HTR-8/SVneo (cell line): ENCODE measurements at places on chromosomes 1 and 21.

DNA sequence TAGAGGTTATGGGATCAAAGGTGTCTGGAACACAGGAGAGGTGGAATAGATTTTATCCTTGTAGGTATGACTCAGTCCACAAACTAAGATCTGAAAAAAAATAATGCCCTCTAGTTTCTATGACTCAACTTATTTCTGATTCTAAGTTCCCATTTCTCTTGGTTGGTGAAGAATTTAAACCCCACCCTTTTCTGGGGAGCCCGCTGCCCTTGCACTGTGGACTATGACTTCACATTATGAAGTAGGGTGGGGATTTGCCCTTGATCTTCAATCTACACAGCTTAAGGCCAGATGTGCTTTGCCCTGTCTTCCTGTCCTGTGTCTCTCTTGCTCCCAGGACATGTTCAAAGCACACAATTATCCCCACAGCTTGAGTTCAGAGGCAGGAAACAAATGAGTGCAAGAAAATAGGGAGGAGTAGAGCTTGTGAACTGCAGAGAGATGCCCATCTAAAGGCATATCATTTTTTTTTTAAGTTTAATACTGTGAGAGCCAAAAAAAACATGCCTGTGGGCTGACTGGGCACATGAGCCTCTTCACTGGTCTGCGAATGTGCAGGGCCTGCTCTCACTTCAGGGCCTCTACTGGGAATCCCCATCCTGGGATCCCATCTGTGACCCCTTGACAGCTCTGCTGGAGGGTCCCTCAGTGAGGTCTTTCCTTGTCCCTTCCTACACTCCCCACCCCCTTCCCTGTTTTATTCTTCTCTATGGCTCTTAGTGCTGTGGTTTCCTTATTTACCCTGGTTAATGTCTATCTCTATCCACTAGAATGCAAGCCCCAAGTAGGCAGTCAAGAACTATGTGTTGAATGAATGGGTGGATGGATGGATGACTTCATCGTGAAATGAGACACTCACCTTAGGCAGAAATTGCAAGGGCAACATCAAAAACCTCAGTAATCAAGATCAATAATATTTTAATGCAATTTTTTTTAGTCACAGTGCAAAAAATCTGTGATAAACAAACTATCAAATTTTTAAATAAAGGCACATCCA, 61.5 kb downstream of the CD58 start:
- DNase-seq: no peak

DNA sequence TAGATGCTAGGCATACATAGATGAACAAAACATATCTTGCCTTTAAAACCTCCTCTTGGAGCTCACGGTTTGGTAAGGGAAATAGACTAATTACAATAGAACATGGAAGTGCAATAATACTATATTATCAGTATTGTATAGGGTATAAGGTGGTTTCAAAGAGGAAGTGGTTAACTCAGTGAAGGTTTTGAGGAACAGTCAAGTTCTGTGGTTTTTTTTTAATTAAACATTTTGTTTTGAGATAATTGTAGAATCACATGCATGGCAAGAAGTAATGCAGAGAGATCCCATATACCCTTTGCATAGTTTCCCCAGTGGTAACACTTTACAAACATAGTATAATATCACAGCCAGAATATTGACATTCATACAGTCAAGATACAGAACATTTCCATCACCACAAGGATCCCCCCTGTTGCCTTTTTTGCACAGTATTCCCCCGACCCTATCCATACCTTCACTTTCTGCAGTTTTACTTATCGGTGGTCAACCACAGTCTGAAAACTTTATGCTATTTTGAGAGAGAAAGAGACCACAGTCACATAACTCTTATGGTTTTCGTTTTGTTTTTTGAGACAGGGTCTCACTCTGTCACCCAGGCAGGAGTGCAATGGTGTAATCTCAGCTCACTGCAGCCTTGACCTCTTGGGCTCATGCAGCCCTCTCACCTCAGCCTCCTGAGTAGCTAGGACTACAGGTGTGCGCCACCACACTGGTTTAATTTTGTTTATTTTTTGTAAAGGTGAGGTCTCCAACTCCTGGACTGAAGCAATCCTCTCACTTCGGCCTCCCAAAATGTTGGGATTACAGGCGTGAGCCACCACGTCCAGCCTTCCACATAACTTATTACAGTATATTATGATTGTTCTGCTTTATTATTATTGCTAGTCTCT, 60.5 kb upstream of the KIAA1614 start:
- DNase-seq: no peak

GRCh38 chr1:234778221-234779159, 168.5 kb upstream of the IRF2BP2 start:
- no peak for DNase-seq

- DNase-seq: no peak
Observed at GRCh38 chr21:41164981-41165655, 2.8 kb upstream of the BACE2 start.

DNA sequence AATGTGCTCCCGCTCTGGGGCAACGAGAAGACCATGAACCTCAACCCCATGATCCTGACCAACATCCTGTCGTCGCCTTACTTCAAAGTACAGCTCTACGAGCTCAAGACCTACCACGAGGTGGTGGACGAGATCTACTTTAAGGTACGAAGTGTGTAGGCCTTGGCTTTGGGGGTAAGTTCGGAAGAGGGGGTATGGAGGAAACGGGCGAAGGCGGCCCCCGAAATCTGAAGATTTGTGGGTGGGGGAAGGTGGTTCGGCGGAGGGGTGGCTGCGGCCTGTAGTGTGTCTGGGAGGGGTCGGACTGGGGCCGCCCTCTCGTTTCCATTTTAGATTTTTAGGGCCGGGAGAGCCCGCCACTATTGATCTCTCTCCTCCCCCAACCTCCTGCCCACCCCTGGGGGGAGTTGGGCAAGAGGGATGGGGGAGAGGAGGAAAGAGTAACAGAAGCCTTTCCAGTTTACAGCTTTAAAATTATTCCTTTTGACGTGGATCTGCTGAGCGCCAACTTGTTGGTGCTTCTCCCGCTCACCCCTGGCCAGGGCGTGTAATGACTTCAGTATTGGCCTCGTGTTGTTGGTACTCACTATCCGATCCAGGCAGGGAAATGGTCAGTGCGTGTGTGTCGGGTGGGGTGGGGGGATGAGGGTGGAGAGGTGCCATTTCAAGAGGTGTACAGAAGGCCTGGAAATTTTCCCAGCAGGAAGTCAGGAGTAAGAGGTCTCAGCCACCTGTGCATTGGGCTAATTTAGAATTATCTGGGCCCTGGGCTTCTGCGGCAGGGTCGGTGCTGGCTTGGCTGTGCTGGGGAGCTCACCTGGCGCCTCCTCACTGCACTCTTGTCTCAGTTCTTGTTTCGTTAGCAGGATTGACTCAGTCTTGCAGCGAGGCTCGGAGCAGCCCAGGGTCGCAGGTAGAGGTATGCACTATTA, 880 bp downstream of the PRPF38B start:
- DNase-seq: peak; percentile 21

- no peak for DNase-seq
Observed at GRCh38 chr1:81547261-81547911, 253.3 kb upstream of the ADGRL2 start.

GRCh38 chr1:8472668-8473067, 154.8 kb downstream of the SLC45A1 start:
- no peak for DNase-seq

DNA sequence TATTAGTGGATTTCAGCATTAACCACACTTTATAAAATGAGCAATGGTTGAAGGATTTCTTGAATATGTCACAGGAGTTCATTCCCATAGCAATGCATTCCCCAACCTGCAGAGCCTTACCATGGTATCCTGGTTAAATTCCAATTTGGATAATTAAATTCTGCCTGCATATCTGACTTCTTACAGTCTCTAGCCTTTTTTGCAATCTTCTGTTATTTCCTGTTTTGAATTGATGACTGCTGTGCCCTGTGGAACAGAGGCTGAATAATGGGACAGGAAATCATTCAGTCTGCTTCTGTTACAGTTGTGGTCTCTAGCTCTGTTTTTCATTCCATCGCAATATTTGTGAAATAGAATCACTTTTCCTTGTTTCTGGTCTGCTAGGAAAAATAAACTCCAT, 1823.9 kb downstream of the PLA2G4A start:
- peak; percentile 4 for DNase-seq

DNA sequence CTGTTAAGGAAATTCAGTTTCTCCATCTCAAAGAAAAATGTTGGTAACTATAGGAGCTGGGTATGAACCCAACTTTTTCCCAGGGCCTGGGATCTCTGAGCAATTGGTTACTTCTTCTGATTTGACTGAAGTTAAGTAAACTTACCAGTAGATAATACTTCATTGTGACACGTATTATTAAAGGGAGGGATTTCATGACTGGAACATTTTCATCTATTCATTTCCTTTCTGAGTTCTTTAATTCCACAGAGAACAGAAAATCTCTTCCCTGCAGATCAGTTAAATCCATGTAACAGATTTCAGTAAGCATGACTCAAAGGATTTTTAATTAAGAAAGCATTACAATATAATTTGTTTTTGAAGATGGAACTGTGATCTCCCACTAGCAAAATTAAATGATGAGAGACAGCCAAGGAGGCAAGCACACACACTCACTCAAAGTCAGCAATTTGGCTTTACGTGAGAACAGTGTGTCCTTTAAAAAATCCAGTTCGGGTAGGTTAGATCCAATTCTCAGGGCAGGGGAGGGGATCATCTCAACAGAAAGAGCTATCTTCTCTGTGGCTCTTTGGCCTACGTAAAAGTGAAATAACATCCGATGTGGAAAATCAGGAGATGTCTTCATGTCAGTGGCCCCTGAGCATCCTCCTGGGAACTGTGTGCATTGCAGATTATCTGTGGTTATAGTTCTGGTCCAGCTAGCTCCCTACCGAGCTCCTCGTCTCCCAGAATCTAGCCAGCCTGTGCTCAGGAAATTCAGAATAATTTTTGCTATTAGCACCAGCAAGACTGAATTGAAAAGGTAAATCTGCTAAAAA, 10.8 kb upstream of the MYOC start:
- no peak for DNase-seq

GRCh38 chr1:215043401-215043800, 39.1 kb upstream of the KCNK2 start:
- no peak for DNase-seq

GRCh38 chr1:118985640-118986554, 2.2 kb downstream of the TBX15 start:
- DNase-seq: no peak

DNA sequence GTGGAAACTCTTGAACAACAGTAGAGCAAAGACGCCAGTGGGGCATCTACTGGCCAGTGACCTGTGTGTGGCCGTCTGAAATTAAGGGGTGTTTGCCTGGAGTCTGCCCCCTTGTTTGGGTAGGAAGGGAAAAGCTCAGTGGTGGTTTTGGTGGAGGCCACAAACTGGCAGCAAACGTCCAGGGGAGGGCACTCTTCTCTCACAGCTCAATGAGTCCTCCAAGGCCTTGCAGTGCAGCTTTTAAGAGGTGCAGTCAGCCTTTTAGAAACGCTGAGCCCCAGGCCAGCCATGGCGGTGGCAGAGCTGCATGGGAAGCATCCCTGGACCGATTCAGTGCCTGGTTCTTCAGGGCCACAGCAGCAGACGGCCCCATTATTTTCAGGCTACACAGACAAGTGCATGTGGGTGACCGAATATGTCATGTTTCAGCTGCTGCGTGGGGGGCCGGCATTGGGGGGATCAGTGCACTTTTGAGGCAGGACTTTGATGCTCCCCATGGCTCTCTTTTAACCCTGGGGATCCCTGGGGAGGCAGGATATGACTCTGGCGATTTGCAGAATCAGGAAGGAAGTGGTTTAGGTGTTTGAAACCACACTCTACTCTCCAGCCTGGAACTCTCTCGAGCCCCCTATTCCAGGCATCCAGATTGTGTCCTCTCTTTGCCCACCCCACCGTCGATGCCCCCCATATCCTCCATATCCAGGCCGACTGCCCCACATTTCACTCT, 414.0 kb downstream of the PRDM2 start:
- peak; percentile 15 for DNase-seq

DNA sequence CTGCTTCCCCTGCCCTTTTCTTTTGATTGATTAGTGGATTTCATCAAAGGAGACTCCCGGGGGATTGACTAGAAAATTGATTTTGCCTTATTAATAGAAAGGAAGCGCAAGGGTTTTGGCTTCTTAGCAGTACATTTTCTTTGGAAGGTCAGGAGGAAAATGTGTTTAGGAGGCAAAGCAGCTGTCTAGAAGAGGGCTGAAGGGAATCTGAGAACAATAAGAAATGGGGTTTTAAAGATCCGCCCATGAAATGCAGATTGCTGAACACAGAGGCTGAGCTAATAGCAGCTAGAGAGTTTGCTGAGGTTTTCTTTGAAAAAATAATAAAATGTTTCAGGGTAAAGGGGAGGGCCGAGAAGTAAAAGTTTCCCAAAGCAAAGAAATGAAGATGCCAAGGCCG, 4.9 kb downstream of the SERTAD4 start:
- DNase-seq: no peak

GRCh38 chr1:91533361-91534024, 32.8 kb downstream of the CDC7 start:
- DNase-seq: no peak

DNA sequence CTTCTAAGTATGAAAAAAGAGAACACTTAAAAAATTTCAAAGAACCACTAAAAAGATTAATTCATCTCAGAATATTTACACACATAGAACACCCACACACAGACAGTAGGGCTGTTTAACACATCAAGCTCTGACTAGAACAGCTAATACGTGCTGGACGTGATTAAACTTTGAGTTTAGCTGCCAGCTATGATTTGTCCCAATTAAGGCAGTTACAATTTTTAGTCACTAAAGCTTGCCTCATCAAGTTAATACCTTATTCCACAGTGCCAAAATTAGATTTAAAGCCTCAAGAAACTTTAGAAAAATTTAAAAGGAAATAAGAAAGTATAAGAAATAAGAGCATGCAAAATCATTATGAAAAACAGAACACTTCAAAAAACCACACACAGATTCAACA, 18.9 kb downstream of the SLC16A1 start:
- DNase-seq: no peak

DNA sequence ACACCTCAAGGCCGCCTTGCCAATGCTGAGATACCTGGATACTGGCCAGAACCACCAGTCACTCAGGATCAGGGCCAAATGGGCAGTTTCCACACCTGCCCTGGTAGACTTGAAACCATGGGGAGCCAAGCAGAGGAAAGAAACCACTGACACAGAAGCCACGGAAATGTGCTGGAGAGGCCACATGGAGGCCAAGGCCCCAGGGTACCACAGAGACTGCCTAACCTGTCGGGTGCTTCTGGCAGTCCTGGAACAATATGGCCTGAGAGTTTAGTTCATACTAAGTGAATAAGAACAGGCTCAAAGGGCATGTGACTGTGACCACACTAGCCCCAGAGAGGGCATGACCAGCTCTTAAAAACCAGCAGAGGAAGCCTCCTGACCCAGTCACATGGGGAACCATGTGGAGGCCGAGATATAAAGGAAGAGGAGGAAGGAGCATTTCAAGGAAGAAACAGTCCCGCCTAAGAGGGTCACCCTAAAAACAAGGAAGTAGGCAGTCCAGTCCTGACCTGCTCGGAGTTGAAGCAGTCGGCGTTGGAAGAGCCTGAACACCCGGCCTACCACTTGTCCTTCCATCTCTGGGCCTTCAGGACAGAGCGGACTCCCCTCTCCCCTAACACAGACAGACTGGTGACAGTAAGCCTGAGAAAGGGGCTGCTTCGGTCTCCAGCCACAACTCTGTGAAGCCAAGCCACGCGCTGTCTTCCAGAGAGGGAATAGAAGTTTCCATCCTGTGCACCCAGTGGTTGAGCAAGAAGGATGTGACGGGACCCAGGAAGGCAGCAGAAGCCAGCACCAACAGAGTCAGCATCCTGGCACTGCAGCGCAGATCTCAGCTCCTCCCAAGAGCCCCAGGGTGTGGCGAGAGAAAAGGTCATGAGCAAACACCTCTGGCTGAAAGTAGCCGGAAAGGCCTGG, at the start of gene DENND2D:
TSS of gene DENND2D (minus strand) at position 766 of the 921 bp plus-strand sequence. CDS start at position 579, 187 bp downstream.
- DNase-seq: no peak

- no peak for DNase-seq
Observed at GRCh38 chr1:235942625-235942934, 75.9 kb upstream of the LYST start.
